ENCODE measurements at places on chromosomes 2 and 18.

DNA sequence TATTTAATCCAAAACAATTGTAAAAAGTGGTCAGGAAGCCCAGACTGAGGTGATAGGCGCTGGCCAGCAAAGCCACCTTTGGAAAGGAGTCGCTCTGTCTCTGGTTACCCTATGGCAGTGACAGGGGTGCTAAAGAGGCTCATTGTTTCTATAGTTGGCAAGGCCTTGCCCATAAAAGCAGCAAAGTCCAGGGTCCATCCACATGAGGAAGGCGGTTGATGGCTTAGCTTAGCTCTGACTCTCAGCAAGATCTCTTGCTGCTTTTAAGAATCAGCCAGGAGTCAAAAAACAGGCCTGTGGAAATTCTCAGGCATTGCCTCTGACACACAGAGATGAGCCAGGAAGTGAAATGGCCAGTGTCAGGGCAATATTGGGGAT, 57.8 kb upstream of the CYP26B1 start:
- DNase-seq, result no peak

DNA sequence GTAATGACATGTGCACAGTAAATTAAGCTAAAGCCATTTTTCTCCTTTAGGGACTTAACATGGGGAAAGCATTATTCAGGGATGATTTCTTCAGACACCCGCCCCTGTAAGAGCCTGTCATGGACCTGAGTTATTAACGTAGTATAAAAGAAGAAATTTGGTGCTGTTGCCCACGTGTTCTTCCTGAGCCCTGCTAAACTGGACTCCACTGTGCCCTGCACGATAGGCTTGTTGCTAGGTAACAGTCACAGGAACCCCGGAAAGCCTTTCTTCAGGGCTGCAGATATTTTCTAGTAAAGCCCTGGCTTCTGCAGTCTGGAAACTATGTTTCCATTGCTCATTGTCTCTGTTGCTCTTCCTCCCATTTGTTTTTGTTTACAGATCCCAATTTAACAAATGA, 157.9 kb downstream of the LRRC30 start:
- DNase-seq, result no peak

DNA sequence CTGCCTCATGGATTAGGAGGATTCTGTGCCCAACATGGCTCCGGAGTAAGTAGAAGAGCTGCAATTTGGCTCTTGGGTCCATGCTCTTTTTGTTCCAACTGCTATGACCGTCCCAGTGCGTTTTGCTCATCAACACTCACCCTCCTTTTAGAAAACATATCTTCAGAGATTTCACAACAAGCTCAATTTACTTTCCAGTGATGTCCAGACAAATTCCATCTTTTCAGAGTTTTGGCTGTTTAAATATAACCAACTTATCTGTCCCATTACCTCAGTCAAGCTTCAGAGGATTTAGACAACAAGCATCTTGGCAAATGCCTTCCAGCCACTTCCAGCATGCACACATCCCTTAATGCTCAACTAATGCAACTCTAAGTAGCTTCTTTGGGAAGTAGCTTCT, 6.9 kb upstream of the SLC14A2 start:
- DNase-seq, result no peak

GRCh38 chr2:16093639-16094529, 153.5 kb downstream of the MYCN start:
- DNase-seq, result no peak

- no peak for DNase-seq
These were observed 141.9 kb upstream of the SALL3 start for GRCh38 chr18:78837754-78838153.

DNA sequence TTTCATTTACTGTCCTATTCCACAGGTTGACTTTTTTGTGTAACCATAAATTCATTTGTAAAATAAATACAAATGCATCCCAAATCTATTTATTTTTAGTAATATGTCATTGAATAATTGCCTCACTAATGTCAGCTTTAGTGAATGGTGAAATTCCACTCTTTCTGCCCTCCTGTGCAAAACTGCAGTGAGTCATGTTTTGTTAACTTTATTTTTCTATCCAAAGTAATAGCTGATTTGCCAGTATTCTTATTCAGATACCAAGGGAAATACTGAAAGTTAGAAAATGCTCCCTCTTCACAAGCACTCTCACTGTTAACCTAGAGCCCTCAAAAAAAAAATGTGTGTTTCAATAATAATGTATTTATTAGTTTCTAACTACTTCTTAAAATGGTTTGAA, 322.8 kb downstream of the RIT2 start:
- DNase-seq, result no peak

All from CMK (cell line).